Vagina (tissue), 2 donors: ENCODE measurements at places on chromosomes 11 and 22. TPM values are rescaled to one million over a fixed set of nuclear protein-coding genes. Genes with fewer than 3 reads are reported as not detected.

Gene MYH9
- total RNA-seq = 333 TPM

DNA sequence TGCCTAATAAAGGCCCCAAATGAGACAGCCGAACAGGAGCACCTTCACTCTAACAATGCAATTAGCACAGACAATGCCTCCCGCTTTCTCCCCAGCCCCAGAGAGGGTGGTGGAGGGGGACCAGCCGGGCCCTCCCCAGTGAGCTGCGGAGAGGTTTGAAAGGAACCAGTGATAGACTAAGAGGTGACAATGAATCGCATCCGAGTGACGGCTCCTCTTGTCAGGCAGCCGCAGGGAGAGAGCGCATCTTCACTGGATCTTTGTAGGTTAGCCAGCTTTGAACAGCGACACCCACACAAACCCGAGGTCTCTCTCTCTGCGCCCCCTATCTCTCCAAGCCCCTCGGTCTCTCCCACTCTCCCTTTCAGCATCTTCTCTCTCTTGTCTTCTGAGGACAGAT, 28.0 kb downstream of the FLRT1 start:
- H3K36me3 ChIP-seq = no peaks in the 10 kb centered on the region
- no peaks in the 10 kb centered on the region for H3K27me3 ChIP-seq
- H3K27ac ChIP-seq = no peak overlapping the region

DNA sequence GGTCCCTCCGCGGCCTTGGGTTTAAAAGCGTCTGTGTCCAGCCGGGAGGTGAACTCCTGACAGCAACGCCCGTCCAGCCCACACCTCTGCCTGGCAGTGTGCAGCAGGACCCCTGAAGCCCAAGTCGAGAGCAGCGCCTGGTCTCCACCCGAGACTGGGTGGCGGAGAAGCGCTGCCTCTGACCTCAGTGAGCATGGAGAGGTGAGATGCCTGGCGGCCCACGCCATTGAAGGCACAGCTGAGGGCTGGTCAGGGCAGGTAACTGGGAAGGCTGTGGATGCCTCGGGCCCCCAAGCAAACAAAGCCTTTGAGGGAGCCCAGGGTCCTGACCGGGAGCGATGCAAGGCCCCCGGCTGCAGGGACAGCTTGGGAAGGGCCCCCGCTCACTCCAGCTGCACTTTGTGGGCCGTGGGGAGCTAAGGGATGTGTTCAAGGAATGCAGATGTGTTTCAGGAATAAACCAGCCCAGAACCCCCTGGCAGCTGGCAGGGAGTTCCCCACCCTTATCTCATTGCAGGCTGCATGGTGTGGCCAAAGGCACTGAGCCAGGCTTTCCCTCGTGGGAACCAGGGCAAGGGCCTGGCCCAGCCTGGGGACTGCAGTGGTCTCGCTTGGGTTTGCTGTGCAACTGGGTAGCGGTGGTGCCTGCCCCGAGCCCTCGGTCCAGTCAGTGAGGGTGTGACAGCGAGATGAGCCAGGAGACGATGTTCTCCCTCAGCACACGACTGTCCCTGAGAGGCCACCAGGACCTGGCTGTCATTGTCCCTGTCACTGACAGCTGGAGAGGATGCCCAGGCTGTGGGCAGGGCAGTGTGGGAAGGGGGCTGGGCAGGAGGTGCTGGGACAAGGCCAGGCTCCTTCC, 92.5 kb downstream of the WNT7B start:
- peaks cover 28% of the 10 kb centered on the region for H3K4me1 ChIP-seq
- H3K27me3 ChIP-seq = no peaks in the 10 kb centered on the region
- no peak overlapping the region for H3K4me3 ChIP-seq
- no peak for DNase-seq
- H3K27ac ChIP-seq = no peak overlapping the region

DNA sequence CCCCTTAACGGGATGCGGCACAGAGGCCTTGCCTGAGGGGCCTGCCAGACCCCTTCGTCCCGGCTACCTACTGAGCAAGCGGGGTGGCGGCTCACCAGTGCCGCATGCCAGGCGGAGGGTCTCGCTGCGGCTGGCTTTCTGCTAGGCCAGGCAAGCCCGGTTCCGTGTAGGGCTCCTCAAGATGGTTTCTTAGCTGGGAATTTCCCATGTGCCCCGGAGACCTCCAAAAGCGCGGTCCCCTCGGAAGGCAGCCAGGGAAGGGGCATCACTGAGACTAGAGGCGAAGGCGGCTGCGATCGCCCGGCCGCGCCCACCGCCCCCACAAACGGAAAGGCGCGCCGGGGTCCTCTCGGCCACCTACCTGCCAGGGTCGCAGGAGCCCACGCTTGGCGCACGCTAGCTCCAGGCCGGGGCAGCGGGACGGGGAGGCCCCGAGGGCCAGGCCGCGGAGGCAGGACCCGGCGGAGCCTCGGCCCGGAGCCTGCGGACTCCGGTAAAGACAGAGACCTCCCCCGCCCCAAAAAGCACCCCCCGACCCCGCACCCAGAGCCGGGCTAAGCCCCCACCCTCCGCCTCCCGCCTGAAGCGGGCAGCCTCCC, 23.8 kb downstream of the MICAL3 start:
- H3K27ac ChIP-seq = peak overlapping the region; percentile 89
- peak overlapping the region; percentile 89 for H3K4me3 ChIP-seq
- peaks cover 21% of the 10 kb centered on the region for H3K4me1 ChIP-seq
- no peaks in the 10 kb centered on the region for H3K27me3 ChIP-seq

Gene PPFIBP2
- total RNA-seq = 48.1 TPM

DNA sequence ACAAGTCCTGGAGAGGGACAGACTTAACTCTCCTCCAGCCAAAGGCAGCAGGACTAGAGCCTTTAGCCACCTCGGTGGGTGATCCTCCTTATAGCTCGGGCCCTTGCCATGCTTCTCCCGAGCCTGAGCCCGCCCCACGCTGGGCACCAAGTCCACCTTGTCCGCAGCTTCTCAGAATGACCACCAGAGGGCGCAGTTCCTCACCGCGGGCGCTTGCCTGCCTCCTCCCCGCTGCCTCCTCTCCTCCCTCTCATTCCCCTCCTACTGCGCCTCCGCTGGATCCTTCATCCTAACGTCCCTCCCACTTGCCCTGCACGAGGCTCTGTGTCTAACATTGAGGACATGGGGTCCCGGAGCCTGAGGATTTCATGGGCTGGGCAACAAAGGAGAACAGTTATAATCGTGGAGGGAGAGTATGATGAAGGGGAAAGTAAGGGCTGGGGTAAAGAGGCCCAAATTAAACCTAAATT, 11.3 kb upstream of the MOGAT2 start:
- no peaks in the 10 kb centered on the region for H3K36me3 ChIP-seq
- H3K4me3 ChIP-seq = peak overlapping the region; percentile 23
- H3K27ac ChIP-seq = no peak overlapping the region

- no peaks in the 10 kb centered on the region for H3K36me3 ChIP-seq
- H3K27ac ChIP-seq = no peak overlapping the region
- no peaks in the 10 kb centered on the region for H3K27me3 ChIP-seq
- H3K4me3 ChIP-seq = no peak overlapping the region
- no peak for DNase-seq
- H3K4me1 ChIP-seq = peaks cover 6% of the 10 kb centered on the region
Observed at GRCh38 chr11:128391811-128392210, 195.5 kb downstream of the ETS1 start.

- H3K4me3 ChIP-seq = peak overlapping the region; percentile 1
- H3K27ac ChIP-seq = peak overlapping the region; percentile 57
- no peak for DNase-seq
- H3K36me3 ChIP-seq = no peaks in the 10 kb centered on the region
Observed at GRCh38 chr22:24894998-24895397, 51.5 kb downstream of the LHFPL7 start.

Gene PGM2L1
- 10.6 TPM for total RNA-seq

Gene CHRM1
- not detected for total RNA-seq

Gene MN1
- 6.1 TPM for total RNA-seq

DNA sequence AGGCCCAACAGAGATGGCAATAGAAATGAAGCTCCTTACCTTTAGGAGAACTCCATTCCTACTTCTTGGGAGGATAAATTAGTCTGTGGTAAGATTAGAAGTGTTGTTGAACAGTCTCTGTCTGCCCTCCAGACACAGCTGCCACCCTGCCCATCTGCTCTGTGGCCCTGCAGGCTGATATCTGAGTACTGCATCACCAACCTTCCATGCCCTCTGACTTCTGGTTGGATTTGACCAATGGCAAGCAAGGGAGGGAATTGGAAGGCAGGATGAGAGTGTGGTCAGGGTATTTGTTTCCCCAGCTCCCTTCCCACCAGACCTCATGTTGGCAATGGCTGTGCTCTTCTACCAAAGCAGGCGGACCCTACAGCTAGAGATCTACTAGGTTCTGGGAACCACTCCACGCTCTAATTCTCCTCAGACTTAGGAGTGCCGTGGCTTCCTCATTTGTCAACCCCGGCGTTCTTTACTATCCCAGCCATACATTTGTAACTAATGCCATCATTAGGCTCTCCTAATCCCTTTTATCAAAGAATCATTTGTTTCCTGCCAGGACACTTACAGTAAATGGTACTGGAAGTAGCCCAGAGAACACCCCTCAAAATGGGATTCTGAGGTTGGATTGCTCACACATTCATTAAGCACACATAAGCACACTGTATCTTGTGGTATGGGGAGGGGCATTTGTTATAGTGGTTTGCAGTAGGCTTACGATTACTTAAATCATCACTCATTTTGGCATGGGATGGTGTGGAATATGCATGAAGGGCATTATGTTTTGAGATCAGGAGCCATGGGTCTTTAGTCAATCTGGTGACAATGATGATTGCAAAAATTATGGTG, 35.4 kb upstream of the CD44 start:
- H3K27ac ChIP-seq = no peak overlapping the region
- no peak overlapping the region for H3K4me3 ChIP-seq
- peaks cover 14% of the 10 kb centered on the region for H3K4me1 ChIP-seq

DNA sequence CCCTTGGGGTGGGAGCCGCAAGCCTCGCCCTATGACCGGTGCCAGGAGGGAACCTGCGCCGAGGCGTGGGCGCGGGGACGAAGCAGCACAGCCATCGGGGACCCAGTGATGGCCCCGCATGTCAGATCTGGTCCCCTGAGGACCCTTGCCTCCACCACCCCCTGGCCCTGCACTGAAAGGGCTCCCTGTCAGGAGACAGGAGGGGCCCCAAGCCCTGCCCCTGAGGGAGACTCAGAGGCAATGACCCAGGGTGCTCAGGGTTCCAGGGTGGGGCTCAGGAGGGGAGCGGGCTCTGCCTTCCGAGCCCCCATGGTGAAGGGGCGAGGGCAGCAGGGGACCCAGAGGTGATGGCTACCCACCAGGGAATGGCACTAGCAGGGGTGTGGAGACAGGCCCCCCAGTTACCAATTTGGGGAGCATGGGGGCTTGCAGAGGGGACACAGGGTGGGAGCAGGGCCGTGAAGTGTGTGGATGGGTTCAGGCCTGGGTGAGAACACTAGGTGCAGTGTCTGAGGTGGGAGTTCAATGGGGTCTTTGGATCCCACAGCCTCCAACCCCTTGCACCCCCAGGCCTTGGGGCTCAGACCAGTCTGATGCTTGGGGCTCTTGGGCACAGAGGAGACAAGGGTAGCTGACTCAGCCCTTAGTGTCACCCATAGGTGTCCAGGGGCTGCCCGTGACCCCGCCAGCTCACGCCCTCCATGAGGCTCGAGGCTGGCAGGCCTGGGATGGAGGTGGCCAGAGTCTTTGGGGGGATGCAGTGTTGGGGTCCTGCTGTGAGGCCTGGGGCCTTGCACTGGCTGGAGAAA, 499 bp downstream of the LRRC56 start:
- peaks cover 42% of the 10 kb centered on the region for H3K4me1 ChIP-seq
- H3K27ac ChIP-seq = no peak overlapping the region
- H3K27me3 ChIP-seq = no peaks in the 10 kb centered on the region
- H3K36me3 ChIP-seq = peaks cover 10% of the 10 kb centered on the region
- peak overlapping the region; percentile 61 for H3K4me3 ChIP-seq
